A549 treated with RU486 at 1 μM for 4 hours (cell line): ENCODE measurements at places on chromosomes 12 and 14. TPM values are rescaled to one million over a fixed set of nuclear protein-coding genes. Genes with fewer than 3 reads are reported as not detected.

PKP2 gene
- 1.8 to 3.2 TPM (median 2.4 TPM) in 5 replicates for total RNA-seq

OTUB2 gene
- total RNA-seq = 3.7 to 6.8 TPM (median 4.3 TPM) in 5 replicates

ZNF891 gene
- 0.21 to 0.44 TPM (median 0.42 TPM) in 5 replicates for total RNA-seq

CSAD gene
- 4.7 to 6.9 TPM (median 5.4 TPM) in 5 replicates for total RNA-seq

C12orf50 gene
- 0.06 TPM in 1 of 5 replicates, not detected in the others for total RNA-seq

AKAP5 gene
- 0.18 to 0.50 TPM (median 0.37 TPM) in 5 replicates for total RNA-seq

TSPAN11 gene
- 0.03 to 0.14 TPM (median 0.04 TPM) in 4 of 5 replicates, not detected in the other for total RNA-seq

C14orf39 gene
- total RNA-seq = not detected in 5 replicates

ANAPC7 gene
- 52.9 to 60.4 TPM (median 56.0 TPM) in 5 replicates for total RNA-seq
